ENCODE measurements at places on chromosomes 16 and 17.

DNA sequence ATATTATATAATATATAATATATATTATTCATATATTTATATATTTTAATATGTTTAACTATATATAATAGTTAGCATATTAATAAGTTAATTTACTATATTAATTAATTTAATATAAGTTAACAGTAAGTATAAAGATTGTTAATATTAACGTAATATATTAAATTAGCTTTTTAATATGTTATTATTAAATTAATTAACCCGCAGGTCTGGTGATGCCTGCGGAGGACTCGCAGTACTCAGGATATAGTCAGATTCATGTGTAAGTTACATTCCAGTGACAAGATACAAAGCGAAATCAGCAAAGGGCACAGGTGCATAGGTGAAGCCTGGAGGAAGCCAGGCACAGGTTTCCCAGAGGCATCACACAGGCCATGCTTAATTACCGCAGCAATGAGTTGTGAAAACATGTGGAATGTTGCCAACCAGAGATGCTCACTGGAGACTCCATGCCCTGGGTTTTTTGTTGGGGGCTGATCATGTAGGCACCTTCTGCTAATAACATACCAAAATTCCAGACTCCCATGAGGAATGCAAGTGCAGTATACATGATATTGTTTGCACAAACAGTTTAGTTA, 130.4 kb upstream of the MPHOSPH6 start:
- DNase-seq: no peak

- DNase-seq: no peak
Measured at GRCh38 chr17:28961391-28961790, 10.1 kb upstream of the PHF12 start.

DNA sequence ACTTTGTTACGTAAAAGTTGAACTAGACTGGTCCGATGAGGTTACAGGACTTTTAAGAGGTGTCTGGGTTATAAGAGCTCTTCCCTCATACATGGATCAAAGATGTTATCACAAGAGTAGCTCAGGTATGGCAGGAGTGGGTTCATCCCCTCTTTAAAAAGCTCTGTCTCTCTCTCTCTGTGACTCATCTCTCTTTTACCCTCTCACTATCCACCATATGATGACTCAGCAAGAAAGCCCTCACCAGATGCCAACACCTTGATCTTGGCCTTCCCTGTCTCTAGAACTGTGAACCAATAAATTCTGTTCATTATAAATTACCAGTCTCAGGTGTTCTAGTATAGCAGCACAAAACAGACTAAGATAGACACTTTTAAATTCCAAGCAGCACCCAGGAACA, 1.9 kb upstream of the CLEC19A start:
- no peak for DNase-seq

DNA sequence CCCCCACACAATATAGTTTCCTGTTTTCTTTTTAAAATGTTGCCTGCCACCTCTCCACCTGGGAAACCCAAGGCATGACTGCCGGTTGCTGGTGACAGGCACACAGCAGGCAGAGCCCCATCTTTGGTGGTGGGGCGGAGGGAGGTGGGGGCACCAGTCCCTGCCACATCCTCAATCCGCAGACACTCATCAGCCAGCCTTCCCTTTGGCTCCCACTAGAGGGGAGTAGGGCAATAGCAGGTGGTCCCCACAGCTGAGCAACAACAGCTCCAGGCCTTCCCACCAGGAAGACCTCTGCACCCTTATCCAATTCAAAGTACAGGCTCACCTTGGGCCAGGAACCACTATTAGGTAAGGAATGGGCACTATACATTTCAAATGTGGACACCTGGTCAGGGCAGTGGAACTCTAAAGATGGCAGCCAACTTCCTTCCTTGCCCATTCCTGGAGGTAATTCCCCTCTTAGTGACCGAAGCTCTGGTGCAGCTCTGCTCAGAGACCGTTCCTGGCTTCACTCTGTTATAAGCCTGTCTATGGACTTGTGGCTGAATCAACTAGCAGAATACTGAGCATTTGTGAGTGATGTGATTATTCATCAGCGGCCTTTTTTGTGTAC, 13.9 kb downstream of the RECQL5 start:
- no peak for DNase-seq

DNA sequence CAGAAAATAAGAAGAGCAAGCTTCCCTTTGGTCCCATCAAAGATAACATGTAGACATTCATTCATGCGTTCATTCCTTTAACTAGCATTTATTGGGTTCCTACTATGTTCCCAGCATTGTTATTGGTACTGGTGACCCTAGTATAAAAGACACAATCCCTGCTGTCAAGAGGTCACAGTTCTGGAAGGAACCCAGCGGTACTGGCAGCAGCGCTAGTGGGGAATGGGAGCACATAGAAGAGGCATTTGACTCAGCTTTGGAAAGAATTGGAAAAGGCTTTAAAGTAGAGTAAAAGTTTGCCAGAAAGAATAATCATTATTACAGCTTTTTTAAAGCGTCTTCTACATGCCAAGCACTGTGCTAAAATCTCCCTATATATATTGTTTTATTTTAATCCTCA, 41.7 kb upstream of the NF1 start:
- no peak for DNase-seq

DNA sequence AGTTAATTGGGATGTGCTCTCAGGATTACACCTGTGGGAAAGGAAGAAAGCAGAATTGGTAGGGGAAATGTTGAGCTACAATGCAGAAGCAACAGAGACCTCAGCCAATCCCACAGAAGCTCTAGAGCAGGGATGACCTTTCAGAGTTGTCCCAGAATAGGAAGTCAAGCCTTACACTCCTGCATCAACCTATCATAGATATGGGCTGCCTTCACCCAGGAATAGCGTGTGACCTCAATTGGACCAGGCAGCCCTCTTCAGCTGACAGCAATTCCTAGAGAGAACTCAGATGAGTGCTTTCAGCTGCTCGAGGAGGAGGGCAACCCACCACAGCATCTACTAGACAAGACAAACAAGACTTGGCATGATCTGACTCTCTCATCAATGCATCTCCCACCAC, 189.7 kb downstream of the TMEM132E start:
- DNase-seq: no peak

- DNase-seq: no peak
Measured at GRCh38 chr17:72121164-72122009, 567 bp downstream of the SOX9 start.

GRCh38 chr17:71501711-71502110, 619.1 kb upstream of the SOX9 start:
- no peak for DNase-seq
